Caki2 (cell line): ENCODE measurements at places on chromosomes 3 and 15. TPM values are rescaled to one million over a fixed set of nuclear protein-coding genes. Genes with fewer than 3 reads are reported as not detected.

MST1R gene
- total RNA-seq = not detected in 2 replicates

DNA sequence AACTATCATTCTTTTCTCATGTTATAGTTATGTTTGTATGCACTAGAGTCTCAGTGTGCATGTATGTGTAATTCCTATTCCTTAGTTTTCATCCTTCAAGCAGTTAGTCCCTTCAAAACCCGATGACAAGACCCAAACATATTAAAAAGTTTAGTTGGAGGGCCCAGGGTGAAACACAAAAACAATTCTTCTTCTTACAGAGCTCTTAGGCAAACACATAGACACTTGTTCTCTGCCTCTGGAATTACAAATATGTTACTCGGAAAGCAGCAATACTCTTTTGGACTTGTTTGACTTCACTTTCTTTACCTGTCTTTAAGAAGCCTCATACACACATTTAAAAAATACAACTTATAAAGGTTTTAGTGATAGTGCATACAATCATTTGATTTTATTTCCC, 763 bp upstream of the CNTN6 start:
- no peak for DNase-seq

DNA sequence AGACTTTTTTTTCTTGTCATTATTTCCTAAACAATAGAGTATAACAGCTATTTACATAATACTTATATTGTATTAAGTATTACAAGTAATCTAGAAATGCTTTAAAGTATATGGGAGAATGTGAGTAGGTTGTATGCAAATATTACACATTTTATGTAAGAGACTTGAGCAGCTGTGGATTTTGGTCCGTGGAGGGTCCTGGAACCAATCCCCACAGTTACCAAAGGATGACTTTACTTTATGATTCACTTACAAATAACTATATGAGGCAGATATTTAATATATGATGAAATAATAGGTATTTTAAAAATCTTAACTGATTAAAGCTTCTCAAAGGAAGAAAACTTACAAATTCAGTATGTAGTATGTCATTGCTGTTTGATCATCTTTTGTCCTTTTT, 56.3 kb downstream of the PPP2R3A start:
- DNase-seq = no peak

DNA sequence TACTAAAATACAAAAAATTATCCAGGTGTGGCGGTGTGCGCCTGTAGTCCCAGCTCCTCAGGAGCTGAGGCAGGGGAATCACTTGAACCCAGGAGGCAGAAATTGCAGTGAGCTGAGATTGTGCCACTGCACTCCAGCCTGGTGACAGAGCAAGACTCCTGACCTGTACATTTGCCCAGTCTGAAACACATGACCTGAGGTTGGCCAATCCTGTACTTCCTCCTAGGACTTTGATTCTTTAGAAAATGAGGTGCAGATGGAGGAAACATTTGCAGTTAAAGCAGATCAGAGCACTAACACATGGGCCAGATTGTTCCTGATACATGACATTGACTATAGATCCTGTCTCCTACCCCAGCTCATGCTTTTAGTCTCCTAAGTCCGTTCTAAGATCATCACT, 28.9 kb upstream of the LPP start:
- no peak for DNase-seq

PLSCR5 gene
- not detected in 2 replicates for total RNA-seq

DNA sequence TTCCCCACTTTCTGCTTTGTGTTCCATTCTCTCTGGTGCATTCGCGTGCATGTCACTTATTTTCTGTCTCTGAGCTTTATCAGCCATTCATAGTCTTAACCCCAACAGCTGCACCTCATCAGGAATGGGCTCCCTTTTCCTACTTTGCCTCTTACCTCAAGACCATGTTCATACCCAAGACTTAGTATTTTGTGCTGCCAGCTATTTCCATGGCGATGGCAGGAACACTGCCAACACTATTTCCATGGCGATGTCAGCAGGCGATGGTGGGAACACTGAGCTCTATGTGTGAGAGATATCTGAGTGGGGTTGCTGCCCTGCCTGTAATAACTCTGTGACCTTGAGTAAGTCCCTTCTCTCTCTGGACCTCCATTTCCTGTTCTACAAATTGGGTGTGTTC, 5.5 kb downstream of the ZNF35 start:
- no peak for DNase-seq

SAMD7 gene
- total RNA-seq = not detected in 2 replicates

GRCh38 chr3:45842851-45843625, 1.1 kb upstream of the LZTFL1 start:
- DNase-seq = no peak

USP50 gene
- not detected in 2 replicates for total RNA-seq

DNA sequence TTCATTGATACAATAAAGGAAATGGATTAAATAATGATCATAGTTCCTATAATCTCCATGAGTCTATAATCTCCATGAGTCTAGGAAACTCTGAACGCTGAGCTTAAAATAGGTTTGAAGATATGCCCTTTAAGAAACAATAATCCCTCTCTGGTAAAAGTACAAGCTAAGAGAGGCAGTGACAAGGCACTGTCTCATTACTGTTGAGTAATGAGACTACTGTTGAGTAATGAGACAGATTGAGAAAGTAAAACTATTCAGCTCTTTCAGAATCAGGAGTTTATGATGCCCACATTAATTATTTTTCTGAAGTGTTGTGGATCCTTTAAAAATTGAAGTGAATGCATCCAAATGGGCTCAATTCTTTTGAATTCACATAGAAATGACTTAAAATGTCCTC, 235.5 kb upstream of the THRB start:
- DNase-seq = no peak

CALML4 gene
- 0.27 and 1.8 TPM in 2 replicates for total RNA-seq

EDC3 gene
- 26.0 and 31.8 TPM in 2 replicates for total RNA-seq

- no peak for DNase-seq
These were observed 66.5 kb upstream of the EIF1B start for GRCh38 chr3:40243056-40243455.

SLC27A2 gene
- 0.06 and 0.57 TPM in 2 replicates for total RNA-seq
